Sigmoid colon (tissue), 7 donors: ENCODE measurements at places on chromosomes 7 and 10. TPM values are rescaled to one million over a fixed set of nuclear protein-coding genes. Genes with fewer than 3 reads are reported as not detected.

- DNase-seq = no peak
Measured at GRCh38 chr7:19930051-19930450, 156.6 kb upstream of the TMEM196 start.

Gene CTAGE4
- 0.49 TPM for total RNA-seq

GRCh38 chr7:88042157-88042556 lies 108.1 kb downstream of the ADAM22 start:
- DNase-seq = no peak

DNA sequence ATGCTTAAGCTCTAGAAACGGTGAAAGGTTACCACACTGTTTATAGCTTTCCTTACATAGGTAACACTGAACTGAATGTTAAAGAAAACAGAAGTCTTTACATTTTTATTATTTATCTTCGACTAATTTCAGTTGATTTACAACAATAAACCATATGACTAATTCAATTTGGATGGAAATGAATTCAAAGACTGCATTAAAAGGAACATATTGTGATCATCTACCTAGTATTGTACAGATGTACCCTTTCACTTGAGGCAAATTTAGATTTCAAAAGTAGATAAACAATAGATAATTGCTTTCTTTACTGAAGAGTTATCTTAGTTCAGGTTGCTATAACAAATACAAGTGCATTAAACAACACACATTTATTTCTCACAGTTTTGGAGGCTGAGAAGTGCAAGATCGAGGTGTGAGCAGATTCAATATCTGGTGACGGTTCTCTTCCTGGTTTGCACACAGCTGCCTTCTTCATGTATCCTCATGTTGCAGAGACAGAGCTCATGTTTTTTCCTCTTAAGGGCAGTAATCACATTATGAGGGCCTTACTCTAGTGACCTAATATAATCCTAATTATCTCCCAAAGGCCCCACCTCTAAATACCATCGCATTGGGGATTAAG lies 15.0 kb upstream of the ARMC3 start:
- no peak for DNase-seq

- no peak for DNase-seq
Measured at GRCh38 chr7:112009081-112009480, 197.1 kb downstream of the DOCK4 start.

Gene SPDYE6
- total RNA-seq = not detected

Gene CPA2
- total RNA-seq = not detected

- DNase-seq = no peak
Measured at GRCh38 chr7:45573661-45574415, at the start of gene ADCY1. Gene ADCY1, plus strand, starts transcription at chr7:45574368. Its CDS starts 176 bp downstream, at chr7:45574544.

Gene RBP3
- not detected for total RNA-seq

Gene NUTM2B
- 0.68 TPM for total RNA-seq

- DNase-seq = peak; percentile 69
Measured at GRCh38 chr7:114086914-114087652, 168.3 kb upstream of the PPP1R3A start.

Gene PIP
- not detected for total RNA-seq

Gene MBL2
- total RNA-seq = not detected

Gene ELOVL3
- total RNA-seq = not detected

Gene LRIT1
- total RNA-seq = not detected

DNA sequence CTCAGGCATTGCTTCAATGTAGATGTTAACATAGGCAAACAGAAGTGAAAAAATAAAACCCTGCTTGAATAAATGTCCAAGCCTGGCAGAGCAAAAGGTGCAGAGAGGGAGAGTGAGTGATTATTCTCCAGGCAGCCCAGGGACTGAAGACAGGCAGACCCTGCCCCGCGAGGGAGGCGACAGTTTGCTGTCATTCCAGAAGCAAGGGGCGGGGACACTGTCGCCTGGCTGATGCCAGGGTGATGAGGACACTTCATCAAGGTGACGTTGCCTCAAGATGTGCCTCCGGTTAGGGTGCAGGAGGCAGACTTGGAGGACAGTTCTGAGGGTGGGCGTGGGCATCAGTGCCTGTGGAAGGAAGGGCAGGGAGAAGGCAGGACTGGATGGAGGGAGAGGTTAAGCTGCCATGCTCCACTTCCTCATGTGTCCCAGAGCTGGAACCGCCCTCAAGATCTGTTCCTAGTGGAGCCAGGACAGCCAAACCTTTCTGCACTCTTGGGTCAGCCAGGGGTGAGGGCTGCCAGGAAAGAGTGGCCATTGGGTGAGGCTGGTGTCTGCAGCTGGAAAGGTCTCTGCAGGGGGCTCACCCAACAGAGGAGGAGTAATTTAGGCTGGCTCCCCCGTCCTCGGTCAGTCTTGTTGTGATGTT lies 560.5 kb upstream of the MKI67 start:
- no peak for DNase-seq

DNA sequence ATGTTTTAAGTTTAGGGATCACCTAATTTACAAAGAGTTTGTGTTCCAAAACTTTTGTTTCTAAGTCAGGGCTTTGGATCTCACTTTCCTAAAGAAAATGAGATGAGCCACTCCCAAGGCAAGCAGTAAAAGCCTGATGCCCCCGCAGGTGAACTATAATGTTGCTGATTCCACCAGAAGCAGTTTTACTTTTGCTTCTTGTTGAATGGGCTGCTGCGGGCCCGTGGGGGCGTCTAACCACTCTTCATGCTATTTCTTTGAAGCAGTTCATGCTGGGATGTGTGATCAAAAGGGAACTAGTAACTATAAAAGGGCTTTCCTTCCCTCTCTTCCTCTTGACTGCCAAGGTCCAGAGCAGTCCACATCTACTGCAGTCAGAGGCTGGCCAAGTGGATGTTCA lies 118.7 kb upstream of the NEBL start:
- no peak for DNase-seq

DNA sequence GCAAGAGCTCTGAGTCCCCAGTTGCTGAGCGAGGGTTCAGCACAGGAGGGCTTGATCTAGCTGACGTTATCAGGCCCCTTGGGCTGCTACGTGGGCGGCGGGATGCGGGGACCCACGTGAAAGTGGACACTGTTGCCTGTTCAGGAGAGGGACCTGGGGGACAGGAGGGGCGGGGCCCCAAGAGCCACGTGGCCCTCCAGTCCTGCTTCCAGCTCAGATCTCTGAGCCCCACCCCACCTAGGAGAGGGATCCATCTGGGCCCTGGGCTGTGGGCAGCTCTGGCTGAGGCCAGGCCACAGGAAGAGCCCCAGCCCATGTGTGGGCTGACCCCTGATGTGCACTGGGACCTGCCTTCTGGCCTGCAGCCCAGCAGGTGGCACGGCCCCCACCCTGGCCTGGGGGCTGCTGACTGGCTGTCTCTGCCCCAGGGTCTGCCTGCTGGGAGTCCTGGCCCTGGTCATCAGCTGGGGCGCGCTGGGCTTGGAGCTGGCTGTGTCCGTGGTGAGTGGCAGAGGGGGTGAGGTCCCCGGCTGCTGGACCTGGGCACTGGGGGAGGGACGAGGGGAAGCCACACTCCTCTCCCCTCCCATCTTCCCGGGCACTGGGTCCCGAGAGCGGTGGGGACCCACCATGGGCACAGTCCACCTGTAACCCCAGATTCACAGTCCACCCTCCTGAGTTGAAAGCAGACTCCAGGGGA lies 17.5 kb downstream of the TTYH3 start:
- DNase-seq = no peak

GRCh38 chr10:111830359-111830758 lies 353.2 kb downstream of the GPAM start:
- no peak for DNase-seq

DNA sequence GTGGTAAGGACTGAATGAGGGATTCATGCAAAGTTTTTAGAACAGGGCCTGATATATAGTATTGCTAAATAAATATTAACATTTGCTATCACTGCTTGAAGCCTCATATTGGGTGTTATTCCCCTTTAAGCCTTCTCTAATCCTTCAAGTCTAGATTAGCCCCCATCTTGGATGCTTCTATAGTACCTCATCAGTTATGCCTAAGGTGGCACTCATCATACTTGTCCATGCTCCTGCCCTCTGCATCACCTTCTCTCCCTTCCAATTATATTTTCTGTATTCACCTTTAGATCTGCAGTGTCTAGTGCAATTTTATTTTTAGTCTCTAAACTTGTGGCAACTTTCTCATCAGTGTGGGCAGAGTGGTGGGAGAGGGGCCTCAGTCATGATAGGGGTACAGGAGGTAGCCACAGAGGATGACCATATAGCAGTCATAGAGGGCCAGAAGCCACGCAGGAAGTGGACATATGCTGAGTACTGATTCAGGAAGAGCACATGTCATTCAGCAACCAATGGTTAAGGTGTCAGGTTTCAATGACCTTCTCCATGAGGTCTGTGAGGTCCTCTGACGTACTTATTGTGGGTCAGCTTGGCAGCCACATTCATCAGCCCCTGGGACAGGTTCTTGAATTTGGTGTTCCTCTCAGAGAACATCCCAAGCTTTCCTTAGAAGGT lies 2.5 kb downstream of the ENTPD1 start:
- no peak for DNase-seq

Gene SFTPD
- 1.1 TPM for total RNA-seq

Gene RNF32
- total RNA-seq = 0.36 TPM

DNA sequence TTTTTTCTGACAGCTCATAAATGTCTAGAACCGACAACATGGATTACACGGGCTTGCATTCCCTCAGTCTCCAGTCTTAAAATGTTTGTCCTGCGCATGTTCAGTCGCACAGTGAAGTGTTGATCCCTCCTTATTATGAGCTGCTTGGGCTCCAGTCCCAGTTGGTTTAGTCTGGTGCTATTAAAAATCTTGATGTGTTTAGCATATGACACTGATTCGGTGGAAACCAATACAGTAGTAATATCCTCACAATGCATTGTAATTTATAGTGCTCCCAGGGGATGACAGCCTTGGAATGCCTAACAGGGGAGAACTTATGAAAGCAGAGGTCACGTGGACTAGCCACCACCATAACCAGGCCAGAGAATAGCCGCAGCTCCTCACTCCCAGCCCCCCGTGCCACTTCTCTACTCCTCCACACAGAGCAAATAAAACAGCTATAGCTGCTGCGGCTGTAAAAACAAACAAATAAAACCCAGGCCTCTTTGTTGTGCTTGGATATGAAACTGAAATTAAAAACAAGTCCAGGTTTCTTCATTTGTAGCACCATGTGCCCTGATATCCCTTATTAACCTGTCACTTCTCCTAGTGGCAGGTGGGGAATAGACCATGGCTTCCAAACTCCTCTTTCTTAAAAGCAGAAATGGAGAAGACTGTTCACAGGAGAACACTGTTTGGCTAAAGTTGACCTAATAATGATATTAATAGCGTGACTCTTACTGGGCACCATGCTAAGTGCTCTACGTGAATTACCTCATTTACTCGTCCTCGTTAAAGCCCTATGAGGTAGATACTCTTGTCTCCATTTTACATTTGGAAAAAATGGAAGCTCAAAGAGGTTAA lies 7.7 kb downstream of the DPCD start:
- DNase-seq = no peak

Gene PMPCB
- total RNA-seq = 72.3 TPM

- DNase-seq = no peak
Measured at GRCh38 chr10:46069771-46070463, 23.8 kb upstream of the MSMB start.

Gene CUEDC2
- 73.4 TPM for total RNA-seq

GRCh38 chr7:32774541-32774951 lies 117.0 kb downstream of the KBTBD2 start:
- no peak for DNase-seq

Gene CCDC146
- total RNA-seq = 45.7 TPM

GRCh38 chr7:132750096-132750495 lies 173.8 kb upstream of the PLXNA4 start:
- no peak for DNase-seq

DNA sequence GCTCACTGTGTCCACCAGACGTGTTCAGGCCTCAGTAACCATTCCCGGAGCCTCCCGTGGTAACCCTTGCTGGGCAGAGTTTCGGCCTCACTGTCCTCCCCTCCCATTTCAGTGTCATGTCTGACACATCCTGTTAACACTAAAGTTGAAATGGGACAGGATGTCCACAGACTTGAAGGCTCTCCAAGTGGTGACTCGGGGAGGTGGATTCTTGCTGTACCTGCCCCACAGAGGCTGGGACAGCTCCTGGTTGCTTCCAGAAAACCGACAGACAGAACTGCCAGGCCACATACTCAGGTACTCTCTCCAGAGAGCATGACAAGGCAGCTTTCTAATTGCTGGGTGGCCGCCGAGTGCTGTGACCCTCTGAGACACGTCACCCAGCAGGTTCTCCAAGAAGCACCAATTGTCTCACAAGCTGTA lies 17.9 kb upstream of the CYTH3 start:
- no peak for DNase-seq

DNA sequence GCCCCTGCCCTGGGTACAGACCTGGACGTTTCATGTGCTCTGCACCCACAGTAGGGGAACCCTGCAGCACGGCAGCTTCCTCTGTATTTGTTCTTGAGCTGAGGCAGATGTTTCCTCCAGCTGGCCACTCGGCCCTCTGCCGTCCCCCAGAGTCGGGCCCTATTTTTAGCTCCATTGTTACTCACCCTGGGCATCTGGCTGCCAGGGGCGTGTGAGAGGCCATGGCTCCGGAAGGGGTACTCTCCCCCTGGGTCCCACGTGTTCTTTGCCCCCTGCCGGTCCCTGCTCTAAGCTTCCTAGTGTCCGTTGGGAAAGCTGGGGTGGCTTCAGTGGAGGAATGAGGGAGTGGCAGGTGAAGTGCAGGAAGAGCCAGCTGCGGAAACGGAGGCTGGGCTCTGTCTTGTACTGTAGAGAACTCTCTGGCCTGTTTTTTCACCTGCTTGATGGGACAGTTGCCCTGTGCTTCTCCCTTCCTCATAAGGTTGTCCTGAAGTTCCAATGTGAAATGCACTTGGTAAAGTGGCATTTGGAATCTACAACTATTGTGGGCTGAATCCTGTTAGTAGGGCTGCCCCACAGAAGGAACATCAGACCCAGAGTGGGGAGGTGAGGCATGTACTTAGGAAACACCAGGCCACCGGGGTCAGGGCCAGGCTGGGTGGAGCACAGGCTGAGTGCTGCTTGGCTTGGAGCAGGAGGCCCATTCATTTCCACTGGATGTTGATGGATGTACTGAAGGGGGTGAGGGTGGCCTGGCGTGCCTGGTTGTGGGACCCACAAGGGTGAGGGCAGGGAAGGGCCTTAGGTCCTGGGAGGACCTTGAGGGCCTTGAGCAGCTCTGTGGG lies 30.6 kb downstream of the PALD1 start:
- DNase-seq = peak; percentile 84
